ENCODE measurements at places on chromosomes 5 and 9.

DNA sequence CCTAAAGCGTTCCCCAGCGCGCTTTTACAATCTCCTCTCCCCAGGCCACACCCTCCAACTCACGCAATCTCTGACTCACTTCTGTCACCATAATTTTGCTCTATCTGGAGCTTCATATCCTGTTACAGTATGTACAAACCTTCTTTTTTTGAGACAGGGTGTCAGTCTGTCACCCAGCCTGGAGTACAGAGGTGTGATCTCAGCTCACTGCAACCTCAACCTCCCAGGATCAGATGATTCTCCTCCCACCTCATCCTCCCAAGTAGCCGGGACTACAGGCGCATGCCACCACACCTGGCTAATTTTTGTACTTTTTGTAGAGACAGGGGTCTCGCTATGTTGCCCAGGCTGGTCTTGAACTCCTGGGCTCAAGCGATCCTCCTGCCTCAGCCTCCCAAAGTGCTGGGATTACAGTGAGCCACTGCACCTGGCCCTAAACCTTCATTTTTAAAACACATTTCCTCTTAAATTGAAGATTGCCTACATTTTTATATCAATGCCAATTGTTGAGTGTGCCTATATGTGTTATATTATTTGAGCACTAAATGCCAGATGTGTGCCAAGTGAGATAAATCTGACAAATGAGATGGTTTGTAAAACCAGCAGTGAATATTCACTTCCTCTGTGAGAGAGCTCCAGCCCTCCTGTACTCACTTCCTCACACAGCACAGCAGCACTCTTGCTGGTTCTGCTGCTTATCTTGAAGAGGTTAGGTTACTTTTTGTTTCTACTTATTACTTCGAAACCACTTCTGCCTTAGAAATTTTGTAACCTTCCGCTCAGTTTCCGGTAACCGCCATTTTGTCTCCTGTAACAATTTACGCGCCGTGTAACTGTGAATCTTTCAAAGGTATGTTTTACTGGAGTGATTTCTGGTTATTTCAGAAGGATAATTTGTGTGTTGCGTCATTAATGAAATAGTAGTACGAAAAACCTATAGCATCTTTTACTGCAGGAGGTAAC is 57.9 kb downstream of the DOCK8 start:
- DNase-seq = no peak

- no peak for DNase-seq
Measured at GRCh38 chr9:35778496-35778895, 12.9 kb upstream of the NPR2 start.

GRCh38 chr5:68285851-68286611 is 70.5 kb downstream of the PIK3R1 start:
- DNase-seq = peak; percentile 82

DNA sequence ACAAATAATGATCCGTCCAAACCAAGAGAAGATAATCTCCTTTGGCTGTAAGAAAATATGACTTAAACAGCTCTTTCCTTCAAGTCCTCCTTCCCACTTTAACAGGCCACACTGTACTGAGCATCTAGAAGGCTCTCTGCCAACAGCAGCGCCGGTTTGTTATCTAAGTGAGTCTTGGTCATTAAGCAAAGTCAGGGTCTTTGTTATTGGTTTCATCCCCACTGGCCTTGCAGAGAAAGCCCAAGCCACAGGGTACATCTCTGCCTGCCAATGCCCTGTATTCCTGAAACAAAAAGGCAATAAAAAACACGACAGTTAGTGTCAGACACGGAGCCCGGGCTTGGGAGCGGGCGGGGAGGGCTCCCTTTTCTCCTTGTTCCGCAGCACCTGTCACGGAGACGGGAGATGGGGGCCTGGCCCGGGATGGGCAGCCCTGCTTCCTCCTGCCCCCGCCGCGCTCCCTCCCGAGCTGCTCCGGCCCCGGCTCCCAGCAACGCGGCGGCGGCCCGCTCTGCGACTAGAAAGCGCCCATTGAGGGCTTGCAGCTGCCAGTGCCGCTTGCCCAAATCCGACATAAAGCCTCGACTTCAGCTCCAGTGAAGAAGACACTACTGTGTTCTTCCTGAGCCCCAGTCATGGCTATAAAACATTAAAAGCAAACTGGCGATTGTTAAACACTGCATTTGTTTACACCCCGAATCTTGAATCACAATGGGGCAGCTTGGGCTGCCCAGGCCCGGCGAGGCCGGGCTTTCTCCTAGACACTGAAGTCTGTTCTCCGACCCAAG is 28.1 kb upstream of the PIK3R1 start:
- peak; percentile 77 for DNase-seq

DNA sequence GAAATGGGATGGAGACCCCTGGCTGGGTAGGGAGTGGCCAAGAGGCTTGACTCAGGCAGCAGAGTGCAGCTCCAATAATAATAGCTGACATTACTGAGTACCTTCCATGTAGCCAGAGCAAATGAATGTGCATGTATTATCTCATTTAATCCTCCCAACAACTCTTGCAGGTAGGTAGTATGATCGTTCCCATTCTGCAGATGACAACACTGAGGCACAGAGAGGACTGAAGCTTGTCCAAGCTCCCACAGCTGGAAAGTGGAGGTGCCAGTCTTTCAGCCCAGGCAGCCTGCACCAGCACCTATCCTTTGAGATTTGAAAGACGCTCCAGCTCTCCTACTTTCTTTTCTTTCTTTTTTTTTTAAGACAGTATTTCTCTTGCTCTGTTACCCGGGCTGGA is 87.6 kb downstream of the PCDH1 start:
- DNase-seq = no peak

GRCh38 chr5:143987751-143988560 is 176.0 kb downstream of the HMHB1 start:
- no peak for DNase-seq

- DNase-seq = no peak
Measured at GRCh38 chr9:95725045-95725444, 150.4 kb upstream of the ERCC6L2 start.

GRCh38 chr5:150777685-150778084 is 872 bp upstream of the SMIM3 start:
- no peak for DNase-seq

GRCh38 chr9:128770286-128771030 is 1.3 kb downstream of the ZER1 start:
- no peak for DNase-seq

DNA sequence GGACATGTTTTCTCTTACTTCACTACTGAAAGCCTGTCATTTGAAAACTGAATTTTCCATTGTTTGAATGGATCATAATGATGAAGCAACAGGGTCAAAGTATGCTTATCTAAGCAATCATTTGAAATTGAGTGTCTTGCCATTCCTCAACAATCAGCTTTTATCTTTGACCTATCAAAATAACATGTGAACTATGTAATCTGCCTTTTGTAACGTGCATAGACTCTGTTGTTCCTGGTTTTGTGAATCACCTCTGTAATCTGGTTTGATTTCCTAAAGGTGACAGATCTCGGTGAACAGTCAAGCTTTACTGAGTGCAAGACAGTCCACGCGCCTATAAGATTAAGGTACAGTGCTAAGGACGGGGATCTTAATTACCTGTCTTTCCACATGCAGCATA is 3.3 kb downstream of the MEF2C start:
- DNase-seq = no peak

Measured in lung (tissue), 17 donors.